Thyroid gland (tissue), 4 donors: ENCODE measurements at places on chromosomes 1 and 21. TPM values are rescaled to one million over a fixed set of nuclear protein-coding genes. Genes with fewer than 3 reads are reported as not detected.

Gene RCAN3
- total RNA-seq: 25.6 TPM

Gene MYOG
- total RNA-seq: not detected

Gene ENO1
- 361 TPM for total RNA-seq

Gene HRNR
- total RNA-seq: not detected

Gene KRTAP19-1
- total RNA-seq: not detected

Gene CEP104
- 41.6 TPM for total RNA-seq

Gene SPRR2E
- total RNA-seq: not detected

Gene TMEM125
- 50.8 TPM for total RNA-seq

Gene CYYR1
- 7.0 TPM for total RNA-seq

Gene CLIC4
- 137 TPM for total RNA-seq

Gene SLAMF8
- 1.6 TPM for total RNA-seq
